ENCODE measurements at places on chromosomes 5 and 9.

DNA sequence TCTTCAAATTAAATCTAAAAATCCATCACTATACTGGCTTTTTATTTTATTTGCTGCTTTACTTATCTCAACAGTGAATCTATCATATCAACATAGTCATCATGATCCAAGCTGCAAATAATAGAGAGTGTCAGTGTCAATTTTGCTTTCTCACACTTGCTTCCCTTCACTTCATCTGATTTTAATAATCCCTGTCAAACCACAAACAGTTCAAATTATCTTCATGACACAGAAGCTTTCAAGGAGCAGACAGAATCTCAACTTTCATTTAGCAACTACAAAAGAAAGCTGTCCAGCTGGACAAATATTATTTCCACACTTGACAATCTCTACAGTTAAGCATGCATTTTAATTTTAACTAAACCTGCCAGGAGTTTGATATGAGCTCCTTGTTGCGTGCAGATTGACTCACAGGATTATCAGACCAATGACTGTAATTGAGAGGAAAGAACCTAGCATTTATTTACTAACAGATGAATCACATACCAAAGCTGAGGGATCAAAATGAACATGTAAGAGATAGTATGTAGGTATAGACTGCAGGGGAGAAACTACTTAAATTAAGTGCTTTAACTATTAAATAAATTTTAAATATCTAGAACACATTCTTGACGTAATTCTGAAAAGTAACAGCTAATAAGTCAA, 56.0 kb downstream of the KIAA0825 start:
- DNase-seq, result no peak

- no peak for DNase-seq
These were observed 774.3 kb downstream of the KCTD16 start for GRCh38 chr5:144944936-144945335.

DNA sequence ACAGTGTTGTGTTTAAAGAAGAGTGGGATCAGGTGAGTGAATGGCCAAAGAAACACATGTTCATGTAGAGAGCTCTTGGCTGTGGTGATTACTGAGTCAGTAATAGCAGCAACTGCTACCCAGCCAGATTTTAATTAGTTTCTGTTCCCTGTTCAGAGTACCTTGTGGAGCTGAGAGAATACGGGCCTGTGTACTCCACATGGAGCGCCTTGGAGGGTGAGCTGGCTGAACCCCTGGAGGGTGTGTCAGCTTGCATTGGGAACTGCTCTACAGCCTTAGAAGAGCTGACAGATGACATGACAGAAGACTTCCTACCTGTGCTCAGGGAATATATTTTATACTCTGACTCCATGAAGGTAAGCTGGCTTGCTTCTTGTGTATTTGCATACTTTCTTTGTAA, 52.3 kb downstream of the SLC46A2 start:
- DNase-seq, result no peak

DNA sequence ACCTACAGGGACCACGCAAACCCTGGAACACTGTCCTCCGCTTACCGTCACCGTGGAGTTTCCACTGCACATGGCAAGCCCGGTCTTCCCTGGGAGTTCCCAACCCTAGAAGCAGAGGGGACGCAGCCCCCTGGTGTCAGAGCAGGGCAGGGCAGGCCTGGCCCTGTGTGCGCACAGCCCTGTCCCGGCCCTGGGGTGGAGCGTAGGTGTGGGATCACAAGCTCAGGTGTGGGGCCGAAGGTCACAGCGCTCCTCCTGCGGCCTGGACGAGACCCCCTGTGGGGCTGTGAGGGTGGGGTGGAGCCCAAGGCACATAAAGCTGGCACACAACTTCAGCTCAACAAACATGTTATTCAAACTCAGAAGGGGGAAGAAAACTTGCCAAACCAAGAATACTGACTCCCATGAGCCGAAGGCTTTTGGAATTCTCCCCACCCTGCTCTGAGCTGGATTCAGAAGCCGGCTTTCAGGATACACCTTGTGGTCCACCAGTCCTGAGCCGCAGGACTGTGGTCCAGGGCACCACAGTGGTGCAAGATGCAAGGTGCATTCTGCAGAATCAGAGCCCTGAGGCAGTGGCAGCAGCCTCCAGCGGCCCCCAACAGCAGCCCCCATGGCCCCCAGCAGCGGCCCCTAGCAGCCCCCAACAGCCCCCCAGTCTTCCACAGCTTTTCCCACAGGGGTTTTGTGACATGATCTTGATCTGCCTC, 11.8 kb upstream of the EXOC3 start:
- DNase-seq, result no peak

DNA sequence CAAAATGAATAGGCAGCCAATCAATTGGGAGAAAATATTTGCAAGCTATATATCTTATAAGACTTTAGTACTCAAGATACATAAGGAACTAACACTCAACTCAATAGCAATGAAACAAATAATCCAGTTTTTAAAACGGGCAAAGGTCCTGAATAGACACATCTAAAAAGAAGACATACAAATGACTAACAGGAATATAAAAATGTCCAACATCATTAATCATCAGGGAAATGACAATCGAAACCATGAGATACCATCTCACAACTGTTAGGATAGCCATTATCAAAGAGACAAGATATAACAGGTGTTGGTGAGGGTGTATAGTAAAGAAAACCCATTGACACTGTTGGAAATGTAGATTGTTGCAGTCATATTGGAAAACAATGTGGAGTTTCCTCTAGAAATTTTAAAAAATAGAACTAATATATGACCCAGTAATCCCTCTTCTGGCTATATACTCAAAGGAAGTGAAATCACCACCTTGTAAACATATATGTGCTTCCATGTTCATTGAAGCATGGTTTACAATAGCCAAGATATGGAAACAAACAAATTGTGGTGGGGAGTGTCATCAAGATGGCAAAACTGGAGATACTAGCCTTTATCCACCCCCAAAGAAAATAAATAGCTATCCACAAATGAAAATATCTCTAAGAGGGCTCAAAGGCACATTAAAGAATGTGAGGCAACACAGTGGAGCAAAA, 13.9 kb upstream of the BTNL3 start:
- no peak for DNase-seq

- no peak for DNase-seq
These were observed 1938.7 kb upstream of the NUDT12 start for GRCh38 chr5:105501315-105501714.

GRCh38 chr5:135553688-135554462, 18.1 kb upstream of the NEUROG1 start:
- DNase-seq, result no peak

DNA sequence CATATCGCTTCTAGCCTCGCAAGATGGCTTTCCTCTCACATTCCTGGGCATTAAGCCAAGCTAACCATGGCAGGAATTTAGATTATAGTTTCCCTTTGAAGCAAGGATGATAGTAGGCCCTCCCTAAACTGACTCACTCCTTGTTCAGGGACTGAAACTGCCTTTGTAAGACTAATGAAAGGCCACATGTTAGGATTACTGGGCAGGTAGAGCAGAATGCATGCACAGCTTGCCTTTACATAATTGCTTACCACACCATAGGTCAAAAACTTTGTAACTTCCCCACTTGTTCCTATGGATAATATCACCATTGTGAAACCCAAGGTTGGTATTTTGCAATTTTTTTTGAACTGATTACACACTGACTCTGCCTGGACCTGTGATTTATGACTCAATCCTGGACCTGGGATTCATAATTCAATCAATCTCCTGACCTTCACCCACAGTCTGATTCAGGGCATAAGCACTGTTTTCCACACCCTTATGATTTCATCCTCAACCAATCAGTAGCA, 41.0 kb upstream of the PRDM9 start:
- DNase-seq, result no peak

DNA sequence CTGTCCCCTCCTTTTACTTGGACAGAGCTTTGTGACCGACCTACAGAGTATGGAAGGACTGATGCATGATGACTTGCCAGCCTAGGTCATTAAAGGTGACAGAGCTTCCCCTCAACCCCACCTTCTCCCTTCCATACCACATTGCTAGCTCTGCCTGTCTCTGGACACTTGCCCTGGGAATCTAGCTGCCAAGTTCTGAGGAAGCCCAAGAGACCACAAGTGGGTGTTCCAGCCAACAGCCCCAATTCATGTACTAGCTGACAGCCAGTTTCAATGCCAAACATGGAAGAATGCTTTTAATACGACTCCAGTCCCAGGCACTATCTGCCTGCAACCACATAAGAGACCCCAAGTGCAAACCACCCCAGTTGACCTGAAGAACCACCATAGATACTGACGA, 477.1 kb downstream of the SPOCK1 start:
- DNase-seq, result no peak

DNA sequence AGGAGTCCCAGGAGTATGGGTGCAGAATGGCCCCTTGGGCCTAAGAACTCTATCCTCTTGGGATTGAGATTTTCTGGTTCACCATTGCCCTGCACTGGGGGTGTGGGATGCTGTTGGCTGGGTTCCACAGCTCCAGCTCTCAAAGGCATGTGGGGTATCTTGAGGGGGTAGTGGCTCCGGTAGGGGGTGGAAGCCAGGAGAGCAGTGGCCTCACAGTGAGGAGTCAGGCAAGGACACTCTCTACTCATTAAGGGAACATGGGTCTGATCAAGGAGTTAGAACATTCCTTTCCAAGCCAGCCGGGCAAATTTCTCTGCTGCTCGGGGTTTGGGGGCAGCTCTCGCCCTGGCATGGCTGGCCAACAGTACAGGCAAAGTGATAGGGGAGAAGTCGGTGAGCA, 33.0 kb downstream of the LARP1 start:
- no peak for DNase-seq

Data from T-cell (primary cell).